ENCODE measurements at places on chromosomes 2 and 18. TPM values are rescaled to one million over a fixed set of nuclear protein-coding genes. Genes with fewer than 3 reads are reported as not detected.
A peak's percentile ranks its signal among the peaks of the same experiment; 100 is the strongest.

DNA sequence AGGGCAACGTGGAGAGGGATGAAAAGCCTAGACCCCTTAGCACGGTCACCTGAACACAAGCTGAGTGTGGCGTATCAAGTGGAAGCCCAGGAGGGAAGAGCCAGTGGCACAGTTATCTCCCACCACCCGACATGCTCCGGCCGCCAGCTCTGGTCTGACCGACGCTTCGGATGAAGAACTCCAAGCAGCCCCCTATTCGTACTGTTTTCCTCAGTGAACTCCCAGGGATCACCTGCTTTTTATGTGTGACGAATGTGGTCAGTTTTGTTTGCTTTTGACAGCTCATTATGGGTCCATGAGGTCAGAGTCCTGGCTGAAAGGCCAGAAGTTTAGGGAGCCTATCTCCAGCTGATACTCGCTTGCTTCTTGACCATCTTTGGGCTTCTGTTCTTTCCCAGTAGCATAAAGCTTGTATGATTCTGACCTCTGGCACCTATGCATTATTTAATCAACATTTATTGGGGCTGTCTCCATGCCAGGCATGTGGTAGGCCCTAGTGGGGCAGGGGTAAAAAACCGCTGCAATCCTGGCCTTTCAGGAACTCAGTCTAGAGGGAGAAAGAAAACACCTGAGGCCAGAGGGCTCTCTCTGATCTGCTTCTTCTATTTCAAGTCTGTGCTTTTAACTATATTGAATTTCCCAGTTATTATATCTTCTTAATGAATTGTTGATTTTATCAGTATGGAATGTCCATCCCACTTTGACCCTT is 33.0 kb upstream of the MRPL33 start:
- DNase-seq: no peak

GRCh38 chr2:237453671-237454070 is 33.4 kb upstream of the MLPH start:
- no peak for DNase-seq

DNA sequence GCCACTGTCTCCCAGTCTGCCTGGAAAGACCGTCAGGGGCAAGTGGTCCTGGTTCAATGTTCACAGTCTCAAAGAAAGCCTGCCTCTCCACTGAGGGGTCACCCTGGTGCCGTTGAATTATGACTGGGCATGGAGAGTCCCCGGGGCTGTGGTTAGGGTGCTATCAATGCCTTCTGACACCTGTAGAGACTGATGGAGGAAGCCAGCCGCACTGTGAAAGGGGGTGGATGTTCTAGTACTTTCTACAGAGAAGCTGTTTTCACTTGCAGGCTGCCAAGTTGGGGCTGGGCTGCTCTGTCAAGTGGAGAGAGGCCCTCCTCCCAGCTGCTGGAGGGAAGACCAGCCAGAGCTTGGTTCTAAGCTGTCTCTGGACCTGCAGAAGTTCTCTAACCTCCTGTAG is 80.5 kb downstream of the BCL2L11 start:
- DNase-seq: no peak

GRCh38 chr2:204900487-204900886 is 355.2 kb downstream of the PARD3B start:
- DNase-seq: no peak

DNA sequence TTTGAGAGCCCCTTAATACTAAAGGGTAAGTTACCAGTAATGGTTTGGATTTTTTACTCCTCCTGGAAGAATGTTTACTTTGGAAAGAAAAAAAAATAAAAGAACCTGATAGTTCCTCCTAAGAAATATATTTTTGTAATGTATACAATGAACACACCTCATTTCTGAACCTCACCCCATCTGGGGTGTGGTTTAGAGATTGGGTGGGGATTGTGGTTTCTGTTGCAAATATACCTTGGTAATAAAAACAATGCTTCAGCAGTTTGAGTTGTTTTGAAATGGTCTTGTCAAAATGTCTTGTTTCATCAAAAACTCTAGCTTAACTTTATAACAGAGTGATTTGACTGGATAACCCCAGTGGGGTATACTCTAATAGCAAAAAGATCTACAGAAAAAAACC is 448.9 kb upstream of the MEIS1 start:
- DNase-seq: no peak

DNA sequence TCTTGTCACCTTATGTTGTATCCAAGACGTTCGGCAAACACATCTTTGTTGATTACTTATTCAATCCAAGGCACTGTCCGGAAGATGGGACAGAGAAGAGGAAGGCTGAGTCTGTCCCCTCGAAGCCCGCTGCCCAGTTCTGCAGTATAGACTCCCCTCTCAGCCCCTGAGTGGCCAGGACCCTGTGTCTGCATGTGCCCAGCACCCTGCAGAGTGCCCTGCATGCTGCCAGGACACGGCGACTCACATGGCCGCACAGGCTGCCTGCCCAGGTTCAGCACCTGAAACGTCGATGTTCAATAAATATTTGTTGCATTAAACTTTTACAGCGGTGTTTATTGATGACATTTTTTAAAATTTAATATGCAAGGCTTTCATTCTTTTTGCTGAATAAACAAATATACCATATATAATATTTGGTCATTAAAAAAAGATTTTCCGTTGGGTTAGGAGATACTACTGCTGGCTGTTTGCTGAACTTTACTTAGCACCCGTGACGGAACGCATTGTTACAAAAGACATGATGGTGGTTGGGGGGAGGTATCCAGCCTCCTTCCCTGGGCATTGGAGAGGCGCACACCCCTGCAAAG is 146.5 kb downstream of the PTGR3 start:
- DNase-seq: no peak

Gene CDH2
- not detected for total RNA-seq

DNA sequence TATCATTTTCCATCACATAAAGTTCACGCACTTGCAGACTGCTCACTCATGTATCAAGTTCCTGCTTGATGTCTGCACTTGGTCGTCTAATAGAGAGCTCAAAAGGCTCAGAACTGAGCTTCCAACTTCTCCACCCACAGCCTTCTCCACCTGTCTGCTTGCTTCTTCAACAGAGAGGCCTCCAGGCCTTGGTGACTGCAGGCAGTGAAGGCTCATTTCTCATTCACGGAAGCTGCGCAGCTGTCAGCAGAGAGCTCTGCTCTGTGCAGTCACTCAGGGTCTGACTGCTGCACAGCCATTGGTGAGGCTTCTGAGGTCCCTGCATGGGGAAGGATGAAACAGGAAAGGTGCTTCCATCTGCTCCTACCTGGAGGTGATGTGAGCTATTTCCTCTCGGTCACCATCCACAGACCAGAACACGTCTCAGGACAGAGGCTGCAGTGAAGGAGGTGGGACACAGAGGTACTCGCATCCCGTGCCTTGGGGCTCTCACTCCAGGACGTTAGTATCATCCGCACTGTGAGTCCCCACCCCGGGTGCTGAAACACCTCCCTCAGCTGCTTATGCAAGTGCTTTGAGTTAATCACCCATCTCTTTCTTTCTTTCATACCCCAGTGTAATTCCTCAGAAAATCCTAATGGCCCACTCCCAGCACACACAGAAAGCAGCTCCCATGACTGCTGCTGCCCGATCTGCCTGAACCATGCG is 126.2 kb downstream of the TMEM18 start:
- DNase-seq: peak; percentile 1

- no peak for DNase-seq
Measured at GRCh38 chr2:3584076-3584475, 9.0 kb downstream of the RPS7 start.

- DNase-seq: no peak
Measured at GRCh38 chr2:105254531-105255210, 13.1 kb downstream of the GPR45 start.

- no peak for DNase-seq
Measured at GRCh38 chr2:236786751-236787150, 217.1 kb downstream of the ACKR3 start.

DNA sequence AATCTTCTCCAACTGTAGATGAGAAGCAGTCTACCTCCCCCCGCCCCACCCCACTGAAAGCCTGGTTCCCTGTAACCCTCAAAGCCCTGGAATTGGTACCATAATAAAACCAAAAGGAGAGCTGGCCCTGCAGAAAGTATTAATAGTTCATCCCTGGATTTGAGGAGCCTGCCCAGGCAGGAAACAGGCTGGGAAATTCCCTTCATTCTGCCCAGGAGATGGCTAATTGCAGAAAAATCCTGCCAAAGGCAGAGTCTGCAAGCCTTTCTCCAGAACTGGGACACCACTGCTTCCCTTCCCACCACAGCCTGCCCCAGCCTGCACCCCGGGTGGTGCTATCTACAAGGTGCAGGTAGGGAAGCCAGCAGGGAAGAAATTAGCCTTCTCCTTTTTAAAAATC is 16.3 kb downstream of the GKN2 start:
- no peak for DNase-seq

GRCh38 chr18:22280453-22280750 is 111.0 kb downstream of the GATA6 start:
- DNase-seq: no peak

DNA sequence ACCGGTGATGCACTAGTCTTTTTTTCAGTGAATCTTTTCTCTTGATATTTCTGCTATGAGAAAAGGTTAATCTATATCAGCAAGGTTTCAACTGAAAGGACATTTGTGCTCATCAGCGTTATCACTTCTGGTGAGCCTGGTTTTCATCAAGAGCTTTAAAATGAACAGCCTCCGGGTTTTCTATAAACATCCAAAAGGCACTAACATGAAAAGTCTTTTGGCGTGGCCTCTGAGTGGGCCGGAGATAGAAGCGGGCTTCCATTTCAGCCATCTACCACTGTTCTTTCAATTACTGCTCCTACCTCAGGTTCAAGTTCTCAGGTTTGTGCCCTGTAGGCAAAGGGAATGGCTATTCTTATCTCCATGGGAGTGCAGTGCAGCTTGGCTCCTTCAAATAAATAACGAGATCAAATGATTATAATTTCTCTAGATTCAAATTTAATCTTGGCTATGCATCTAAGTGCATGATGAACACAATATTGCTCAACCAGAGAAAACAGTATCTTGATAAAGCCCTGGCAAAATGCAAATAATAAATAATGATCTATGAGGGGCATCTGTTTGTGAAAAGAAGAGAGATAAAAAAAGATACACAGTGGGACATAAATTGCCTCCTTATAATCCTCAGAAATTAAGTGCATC is 314.8 kb downstream of the CDH2 start:
- DNase-seq: no peak

- no peak for DNase-seq
Measured at GRCh38 chr2:217611626-217612127, 391.1 kb downstream of the TNS1 start.

Gene COMMD1
- 22.0 TPM for total RNA-seq

- DNase-seq: no peak
Measured at GRCh38 chr2:216737676-216738075, 42.3 kb upstream of the IGFBP5 start.

DNA sequence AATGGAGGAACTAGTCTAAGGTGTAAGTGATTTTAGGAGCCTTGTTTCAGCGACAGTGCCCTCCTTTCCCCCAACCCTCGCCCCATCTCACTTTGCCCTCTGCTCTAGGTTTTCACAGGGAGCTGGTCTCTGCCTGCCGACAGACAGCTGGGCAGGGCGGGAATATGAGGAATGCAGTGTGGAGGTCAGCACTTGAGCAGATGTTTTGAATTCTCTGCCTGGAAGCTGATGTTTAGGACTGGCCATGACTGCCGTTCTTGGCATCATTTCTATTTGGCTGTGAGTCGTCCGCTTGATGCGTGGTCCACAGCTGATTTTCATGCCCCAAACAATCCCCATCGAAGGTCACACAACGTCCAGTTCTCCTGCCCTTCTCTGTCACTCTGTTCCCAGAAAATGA is 55.1 kb upstream of the SIX3 start:
- DNase-seq: no peak

Gene CIB4
- total RNA-seq: not detected

Gene FAM110C
- not detected for total RNA-seq

GRCh38 chr2:225989809-225990208 is 590.3 kb downstream of the NYAP2 start:
- DNase-seq: no peak

Gene IL36A
- total RNA-seq: not detected

Gene SALL3
- total RNA-seq: not detected

Gene ANKRD12
- total RNA-seq: 67.0 TPM

Data from OCI-LY7 (cell line).